ENCODE measurements at places on chromosomes 2 and 18. TPM values are rescaled to one million over a fixed set of nuclear protein-coding genes. Genes with fewer than 3 reads are reported as not detected.

The SLC5A6 gene
- polyA plus RNA-seq, result 47.6 TPM

The BIRC6 gene
- polyA plus RNA-seq, result 78.8 TPM

The ABCG8 gene
- 0.84 TPM for polyA plus RNA-seq

The HMSD gene
- polyA plus RNA-seq, result 0.52 TPM

The TPGS2 gene
- polyA plus RNA-seq, result 116 TPM

The SEC11C gene
- 70.6 TPM for polyA plus RNA-seq

GRCh38 chr2:173066887-173067676 lies 8.6 kb upstream of the MAP3K20 start:
- no peak for DNase-seq

- no peak for DNase-seq
These were observed 11.8 kb upstream of the TEX51 start for GRCh38 chr2:126886916-126887280.

DNA sequence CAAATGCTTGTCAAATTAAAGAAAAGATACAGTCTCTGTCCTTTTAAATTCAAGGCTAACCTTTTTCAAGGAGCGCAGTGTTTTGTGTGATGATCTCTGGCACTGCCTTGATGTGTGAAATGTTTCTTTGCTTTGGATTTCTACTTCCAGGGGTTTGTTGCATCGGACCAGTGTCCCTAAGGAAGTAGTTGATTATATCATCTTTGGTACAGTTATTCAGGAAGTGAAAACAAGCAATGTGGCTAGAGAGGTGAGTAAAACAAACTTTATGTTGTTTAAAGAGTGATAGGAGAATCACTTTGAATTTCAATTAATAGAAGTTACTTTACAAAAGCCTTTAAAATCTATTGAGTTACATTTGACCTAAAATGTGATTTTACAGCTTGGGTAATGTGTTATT lies 28.8 kb downstream of the HADHB start:
- no peak for DNase-seq

DNA sequence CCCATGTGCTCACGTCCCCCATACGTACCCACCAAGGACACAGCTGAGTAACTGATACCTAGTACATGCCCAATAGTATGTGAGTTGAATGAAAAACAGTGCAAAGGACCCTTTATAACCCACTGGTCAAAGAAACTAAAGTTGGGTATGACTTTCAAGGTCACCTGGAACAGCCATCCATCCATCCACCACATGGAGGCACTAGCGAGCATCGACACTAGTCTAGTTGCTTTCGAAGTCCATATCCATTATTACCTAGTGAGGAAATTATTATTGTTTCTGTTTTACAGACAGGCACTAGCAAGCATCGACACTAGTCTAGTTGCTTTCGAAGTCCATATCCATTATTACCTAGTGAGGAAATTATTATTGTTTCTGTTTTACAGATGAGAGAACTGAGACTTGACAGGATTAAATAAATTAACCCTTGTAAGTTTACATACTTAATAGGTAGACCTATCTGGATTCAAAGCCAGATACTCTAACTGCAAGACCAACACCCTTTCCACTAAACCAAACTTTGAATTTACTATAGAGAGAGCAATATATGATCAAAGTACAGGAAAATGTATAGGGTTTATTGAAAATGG lies 233.7 kb downstream of the METTL4 start:
- DNase-seq, result no peak

DNA sequence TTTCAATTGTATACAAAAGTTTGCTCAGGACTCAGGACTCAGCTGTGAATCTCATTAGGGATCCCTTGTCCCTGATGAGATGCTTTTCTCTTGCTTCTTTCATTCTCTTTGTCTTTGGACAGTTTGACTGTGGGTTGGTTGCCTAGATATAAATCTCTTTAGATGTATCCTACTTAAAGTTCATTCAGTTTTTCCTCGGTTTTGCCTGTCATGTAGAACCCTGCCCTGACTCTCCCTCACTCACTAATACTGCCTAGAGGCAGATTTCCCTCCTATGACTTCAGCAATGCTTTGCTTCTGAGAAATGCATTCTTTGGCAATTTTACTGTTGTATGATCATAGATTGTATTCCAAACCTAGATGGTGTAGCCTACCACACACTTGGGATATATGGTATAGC lies 421.4 kb upstream of the TCF4 start:
- DNase-seq, result no peak

DNA sequence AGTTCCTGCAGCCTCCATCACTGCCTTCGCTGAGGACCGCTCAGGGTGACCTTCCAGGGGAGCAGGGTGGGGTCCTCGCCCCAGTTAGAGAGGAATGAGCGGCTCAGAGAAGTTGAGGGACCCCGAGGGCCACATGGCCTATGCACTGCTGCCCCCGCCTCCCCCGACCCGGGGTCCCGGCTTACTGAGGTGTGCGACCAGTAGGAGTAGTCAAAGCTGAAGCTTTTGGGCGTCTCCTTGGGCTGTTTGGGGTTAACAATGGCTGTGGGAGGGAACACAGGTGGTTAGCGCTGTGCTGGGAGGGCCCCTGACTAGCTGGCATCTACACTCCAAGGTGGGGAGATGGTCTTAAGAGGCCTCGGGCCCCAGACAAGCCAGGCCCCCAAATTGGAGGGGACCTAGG lies 31.0 kb downstream of the KIF1A start:
- DNase-seq, result no peak

GRCh38 chr2:165060411-165060810 lies 105.1 kb upstream of the SLC38A11 start:
- DNase-seq, result no peak

DNA sequence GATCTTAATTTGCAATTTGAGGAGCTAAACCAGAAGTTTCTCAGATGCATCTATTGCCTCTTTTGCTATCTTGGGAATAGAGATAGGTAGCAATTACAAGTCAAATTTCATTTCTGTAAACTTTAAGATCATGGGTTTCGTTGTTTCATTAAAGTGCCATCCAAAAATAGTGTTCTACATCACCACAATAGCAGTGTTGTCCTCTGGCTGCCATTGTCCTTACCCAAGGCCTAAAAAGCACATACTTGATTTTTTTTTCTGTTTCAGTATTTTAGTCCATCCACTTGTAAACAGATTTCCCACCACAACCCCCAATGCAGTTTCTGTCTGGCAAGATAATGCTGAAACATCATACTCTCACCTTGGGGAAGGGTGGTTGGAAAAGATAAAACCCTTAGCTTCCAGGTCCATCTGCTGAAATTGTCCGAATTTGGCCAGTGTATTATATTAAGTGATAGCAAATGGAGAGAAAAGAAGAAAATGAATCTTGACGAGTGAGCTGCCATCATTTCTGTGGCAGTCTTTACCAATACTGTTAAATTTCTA lies 136.2 kb downstream of the LCLAT1 start:
- no peak for DNase-seq

- no peak for DNase-seq
These were observed 7.1 kb downstream of the NEURL3 start for GRCh38 chr2:96498021-96498431.

- no peak for DNase-seq
These were observed 169.2 kb upstream of the NCK2 start for GRCh38 chr2:105575499-105576025.

DNA sequence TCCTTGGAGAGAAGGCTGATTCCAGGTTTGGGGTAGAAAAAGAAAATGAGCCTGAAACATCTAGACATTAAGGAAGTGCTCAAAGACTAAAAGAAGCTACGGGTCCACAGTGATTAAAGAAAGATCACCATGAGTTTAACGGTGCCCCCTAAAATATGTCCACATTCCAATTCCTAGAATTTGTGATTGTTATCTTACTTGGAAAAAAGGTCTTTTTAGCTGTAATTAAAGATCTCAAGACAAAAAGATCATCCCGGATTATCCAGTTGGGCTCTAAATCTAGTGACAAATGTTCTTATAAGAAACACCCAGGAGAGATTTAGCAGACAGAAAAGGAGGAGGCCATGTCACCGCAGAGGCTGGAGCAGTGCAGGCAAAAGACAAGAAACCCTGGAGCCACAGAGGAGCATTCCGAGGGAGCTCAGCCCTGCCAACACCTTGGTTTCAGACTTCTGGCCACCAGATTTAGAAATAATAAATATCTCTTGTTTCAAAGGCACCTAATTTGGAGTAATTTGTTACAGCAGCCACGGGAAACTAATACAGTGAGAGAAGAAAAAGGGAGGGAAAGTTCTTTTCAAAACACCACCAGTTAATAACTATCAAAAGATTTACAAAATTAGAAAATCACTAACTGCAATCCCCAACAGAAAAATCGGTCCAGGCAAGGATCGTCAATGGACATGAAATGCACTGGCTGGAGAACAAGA lies 8.5 kb downstream of the UXS1 start:
- DNase-seq, result no peak

DNA sequence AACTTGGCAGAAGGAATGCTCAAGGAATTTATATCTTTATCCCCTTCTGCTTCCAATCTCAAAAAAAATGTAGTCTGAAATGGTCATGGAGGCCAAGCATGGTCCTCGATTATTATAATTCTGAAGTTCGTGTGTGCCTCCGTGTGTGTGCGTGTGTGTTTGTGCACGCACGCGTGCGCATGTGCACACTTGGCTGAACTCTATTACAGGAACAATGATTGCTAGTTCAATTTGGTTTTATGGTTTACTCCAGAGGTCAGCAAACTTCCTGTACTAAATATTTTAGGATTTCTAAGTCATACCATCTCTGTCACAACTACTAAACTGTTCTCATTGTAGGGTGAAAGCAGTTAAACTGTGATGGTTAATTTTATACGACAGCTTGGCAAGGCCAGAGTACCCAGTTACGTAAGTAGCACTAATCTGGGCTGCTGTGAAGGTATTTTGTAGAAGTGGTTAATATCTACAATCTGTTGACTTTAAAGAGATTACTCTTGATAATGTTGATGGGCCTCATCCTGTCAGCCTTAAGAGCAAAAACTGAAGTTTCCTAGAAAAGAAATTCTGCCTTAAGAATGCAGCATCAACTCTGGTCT lies 5.8 kb upstream of the MARCHF7 start:
- no peak for DNase-seq

DNA sequence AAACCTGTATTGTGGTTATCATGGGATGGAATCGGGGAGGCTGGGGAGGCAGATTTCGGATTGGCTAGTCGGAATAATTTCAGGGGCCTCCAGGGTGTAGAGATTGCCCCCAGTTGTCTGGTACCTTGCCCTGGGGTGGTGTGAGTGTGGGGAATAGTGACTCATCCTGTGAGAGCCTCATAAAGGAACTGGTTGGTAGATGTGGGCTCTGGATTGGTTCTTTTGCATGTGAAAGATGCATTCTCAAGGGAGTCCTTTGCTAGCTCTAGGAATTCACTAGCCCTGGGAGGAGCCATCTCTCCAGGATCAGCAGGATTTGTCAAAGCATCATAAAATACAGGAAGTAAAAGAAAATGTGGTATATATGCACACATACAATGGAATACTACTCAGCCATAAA lies 331.6 kb downstream of the SETBP1 start:
- DNase-seq, result no peak

DNA sequence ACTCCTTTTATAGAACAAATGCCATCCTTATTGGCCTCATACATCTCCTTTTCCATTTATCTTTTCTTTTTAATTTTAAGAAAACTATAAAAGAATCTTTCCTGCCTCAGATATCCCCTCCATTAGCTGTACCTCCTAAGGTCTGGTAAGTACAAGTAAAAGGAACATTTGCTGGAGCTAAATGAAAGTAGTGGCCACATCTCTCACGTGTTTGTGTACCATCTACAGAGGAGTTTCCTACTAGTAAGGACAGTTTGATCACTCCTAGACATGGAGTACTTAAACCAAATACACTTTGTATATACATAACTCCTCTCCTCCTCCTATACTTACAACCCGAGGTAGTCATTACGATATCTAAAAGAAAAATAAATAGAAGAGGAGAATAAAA lies 504.8 kb downstream of the LRRTM4 start:
- DNase-seq, result no peak

DNA sequence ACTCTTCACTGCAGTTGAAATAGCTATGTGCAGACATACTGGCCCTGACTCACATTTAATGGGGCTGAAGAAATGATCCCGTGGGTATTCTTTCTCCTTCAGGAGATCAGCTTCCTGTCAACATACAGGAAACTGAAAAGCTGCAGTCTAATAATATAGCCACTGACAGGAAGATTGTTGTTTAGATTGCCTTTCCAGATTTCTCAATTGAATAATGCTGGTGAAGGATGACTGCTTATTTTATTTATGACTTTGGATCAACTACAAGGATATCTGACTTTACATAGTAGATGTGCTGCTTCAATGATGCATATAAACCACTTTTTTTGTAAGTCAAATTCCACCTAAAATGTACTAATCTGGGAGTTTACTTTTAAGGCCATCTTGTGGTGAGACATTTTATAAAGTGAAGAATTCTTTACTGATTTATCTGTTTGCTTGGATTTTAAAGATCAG lies 93.4 kb upstream of the MAP4K3 start:
- DNase-seq, result no peak

DNA sequence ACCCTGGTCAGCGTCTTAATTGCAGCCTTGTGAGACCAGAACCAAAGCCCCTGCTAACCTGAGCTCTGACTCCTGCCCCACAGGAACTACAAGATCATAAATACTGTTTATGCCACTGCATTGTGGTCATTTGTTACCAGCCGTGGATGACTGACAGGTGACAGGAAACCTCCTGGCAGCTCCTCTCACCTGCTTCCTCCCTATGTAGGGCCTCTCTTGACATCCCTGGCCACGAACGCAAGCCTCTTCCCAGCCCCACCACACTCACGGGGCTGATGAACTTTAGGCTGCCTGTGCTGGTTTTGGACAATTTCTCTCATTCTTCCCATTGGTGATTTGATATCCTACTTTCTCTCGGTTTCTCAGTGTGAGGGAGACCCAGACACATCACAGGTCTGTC lies 357.2 kb upstream of the MYT1L start:
- no peak for DNase-seq

DNA sequence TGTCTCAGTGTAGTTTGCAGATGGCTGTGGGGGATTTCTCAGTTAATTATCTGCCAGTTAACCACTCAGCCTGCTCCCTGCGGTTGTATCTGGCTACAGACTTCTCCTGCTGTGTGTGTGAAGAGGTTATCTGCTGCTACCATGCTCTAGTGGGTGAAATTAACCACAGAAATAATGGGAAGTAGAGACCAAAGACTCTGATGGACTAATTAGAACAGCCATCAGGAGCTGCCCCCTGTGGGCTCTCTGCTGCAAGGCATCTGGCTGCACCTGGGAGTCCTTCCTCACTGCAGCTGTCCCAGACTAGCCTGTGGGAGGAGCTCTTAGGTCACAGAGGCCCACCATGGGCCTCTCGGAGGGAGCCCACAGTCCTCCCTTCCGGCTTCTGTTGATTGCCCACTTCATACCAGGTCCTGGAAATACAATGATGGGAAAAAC lies 66.6 kb downstream of the CTIF start:
- no peak for DNase-seq

DNA sequence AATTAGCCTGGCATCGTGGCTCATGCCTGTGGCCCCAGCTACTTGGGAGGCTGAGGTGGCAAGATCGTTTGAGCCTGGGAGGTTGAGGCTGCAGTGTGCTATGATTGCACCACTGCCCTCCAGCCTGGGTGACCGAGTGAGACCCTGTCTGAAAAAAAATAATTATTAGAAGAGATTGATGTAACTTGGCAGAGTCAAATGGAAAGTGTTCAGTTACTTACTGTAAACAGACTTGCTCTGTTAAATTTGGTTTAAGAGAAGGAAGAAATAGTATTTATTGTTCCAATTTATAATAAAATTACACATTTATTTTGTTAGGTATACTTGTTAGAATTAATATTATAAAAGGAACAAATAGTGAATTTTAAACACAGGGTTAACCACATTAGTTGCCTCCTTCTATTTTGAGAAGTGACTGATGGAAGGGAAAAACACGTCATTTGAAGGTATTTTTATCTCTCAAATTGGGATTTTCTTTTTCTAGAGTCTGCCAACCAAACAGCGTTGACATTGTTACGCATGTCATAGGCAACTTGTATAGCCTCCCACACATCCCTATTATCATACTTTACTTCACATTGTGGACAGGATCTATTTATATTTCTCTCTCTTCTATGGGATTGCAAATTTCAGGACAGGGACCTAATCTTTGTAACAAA lies 118.8 kb upstream of the B3GNT2 start:
- DNase-seq, result no peak
